ENCODE measurements at places on chromosomes 11 and 22.

- DNase-seq: no peak
These were observed 18.4 kb downstream of the STIM1 start for GRCh38 chr11:3873712-3874349.

GRCh38 chr11:73395297-73396208, 19.4 kb downstream of the RELT start:
- DNase-seq: no peak

GRCh38 chr11:1293619-1294015, 15.8 kb downstream of the TOLLIP start:
- no peak for DNase-seq

GRCh38 chr22:49524362-49524761, 303.3 kb downstream of the BRD1 start:
- DNase-seq: peak; percentile 38

DNA sequence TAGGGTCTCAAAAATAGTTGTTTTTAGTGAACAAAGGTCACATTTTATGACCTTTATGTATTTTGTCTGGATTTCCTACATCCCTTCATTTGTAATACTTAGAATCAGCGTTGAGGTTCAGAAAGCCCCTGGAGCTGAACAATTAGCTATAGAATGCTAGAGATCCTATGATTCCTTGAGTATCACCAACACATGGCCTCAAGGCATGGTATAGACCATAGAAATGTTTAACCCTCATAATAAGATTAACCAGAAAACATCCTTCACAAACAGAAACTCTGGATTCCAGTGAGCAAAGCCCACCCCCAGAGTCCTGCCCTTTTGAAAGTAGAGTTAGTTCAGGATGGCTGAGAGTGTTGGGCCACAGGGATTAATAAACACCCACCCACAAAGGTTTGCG, 77.3 kb downstream of the CYB5R2 start:
- DNase-seq: no peak

DNA sequence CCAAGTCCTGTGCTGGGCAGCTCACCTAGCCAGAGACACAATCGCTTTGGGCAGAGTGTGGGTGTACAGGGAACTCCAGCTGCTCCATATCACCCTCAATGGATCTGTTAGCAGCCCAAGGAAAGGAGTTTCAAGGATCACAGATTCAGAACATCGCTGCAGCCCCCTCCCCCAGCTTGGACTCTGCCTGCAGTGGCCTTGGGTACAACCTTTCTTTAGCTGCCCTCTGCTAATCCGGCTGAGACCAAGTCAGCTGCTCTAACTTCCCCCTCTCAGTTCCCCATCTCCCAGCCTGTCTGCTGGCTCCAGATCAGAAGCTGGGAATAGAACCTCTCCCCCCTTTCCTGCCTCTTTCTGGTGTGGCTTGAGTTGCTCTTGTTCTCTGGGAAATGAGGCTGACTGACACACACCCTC, 1.3 kb downstream of the TMEM86A start:
- no peak for DNase-seq

DNA sequence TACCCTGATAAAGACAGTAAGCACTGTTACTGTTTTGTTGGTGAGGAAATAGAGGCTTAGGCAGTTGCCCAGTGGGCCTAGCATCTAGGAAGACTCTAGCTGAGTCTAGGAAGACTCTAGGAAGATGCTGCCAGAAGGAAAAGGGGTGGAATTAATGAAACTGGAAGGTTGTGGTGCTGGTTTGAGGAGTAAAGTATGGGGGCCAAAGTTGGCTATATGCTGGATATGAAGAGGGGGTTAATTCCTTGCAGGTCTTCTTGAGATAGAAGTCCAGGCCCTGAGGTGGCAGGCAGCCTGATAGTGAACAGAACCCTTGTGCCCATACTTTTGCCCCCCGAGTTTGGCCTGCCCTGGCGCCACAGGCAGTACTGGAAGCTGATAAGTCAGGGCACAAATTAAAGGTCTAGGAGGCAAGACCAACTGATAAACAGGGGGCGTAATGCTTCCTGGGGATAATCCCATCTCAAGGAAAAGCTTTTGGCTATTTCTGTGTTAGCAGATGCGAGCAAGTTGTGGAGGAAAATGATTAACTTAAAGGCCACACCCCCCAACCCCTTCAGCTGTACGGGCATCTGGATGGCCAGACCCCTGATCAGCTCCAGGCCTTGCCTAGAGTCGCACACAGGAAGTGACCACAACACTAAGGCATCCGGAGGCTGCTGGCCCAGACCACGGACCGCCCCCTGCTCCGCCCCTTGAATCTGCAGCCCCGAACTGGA, 3.1 kb downstream of the ILK start:
- DNase-seq: no peak

- DNase-seq: no peak
These were observed 766.4 kb downstream of the FAM181B start for GRCh38 chr11:81967242-81967641.

GRCh38 chr11:71173709-71174108, 78.7 kb downstream of the SHANK2 start:
- DNase-seq: no peak

DNA sequence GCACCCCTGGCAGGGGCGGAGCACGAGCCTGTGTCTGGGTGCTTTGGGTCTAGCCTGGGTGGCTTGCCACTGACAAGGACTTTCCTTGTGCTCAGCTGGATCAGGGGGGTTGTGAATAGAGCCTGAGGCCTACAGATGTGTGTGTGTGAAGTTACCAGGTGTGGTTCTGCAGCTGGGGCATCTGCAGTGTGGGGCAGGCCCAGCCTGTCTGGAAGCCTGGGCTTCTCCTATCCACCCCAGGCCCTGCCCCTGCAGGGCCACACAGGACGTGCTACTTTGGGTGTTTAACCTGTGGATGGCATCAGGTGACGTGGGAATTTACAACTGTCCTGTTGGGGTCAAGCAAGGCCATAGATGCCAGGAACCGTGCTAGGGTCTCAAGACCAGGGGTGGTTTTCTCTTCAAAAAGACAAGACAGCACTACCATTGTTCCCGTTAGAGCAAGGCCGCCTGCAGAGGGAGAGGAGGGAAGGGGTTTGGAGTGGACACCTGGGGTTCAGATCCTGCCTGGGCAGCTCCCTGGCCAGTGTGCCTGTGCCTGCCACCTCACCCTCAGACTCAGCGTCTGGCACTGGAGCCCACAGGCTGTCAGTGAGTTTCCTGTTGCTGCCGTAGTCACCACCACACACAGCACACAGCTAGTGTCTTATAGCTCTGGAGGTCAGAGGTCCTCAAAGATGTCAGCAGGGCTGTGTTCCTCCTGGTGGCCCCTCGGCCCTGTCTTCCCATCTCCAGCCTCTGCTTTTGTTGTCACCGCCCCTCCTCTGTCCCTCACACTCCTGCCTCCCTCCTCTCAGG, 31.6 kb downstream of the CTTN start:
- DNase-seq: no peak

DNA sequence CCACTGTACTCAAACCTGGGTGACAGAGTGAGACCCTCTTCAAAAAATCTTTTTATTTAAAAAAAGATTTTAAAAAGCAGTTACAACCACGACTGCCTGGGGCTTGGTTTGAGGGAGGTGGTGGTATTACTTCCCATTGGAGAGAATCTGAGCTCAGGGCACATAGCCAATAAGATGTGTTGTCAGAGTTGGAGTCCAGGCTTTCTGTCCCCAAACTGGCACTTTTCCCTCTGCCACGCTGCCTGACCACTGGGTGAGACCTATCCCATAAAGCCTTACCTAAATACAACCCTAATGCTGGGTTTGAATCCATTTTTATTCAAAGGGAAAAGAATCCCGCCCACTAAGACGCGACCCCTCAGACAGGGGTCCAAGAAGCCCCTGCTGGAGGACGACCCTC, 11.5 kb downstream of the CHADL start:
- no peak for DNase-seq

- DNase-seq: peak; percentile 11
These were observed 547.6 kb downstream of the BUD13 start for GRCh38 chr11:116225236-116225635.

DNA sequence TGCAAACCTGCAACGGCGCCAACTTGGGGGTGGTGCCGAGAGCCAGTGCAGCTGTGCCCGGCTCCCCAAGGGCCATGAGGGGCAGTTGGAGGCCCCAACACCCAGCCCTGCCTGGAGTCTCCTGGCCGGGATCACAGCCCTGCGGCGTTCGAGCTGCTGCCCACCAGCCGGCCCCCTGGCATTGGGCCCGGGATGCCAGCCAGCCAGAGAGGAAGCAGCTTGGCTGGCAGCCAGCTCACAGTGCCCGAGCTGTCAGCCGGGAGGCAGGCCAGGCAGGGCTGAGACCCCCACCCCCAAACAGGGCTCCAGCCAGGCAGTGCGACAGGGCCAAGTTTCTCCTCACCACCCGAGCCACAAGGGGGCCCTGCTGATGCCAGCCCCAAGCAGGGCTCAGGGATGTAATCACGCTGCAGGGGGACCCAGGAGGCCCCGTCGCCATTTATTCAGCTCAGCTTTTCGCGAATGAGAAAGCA, 26.0 kb upstream of the TCF20 start:
- DNase-seq: peak; percentile 86

DNA sequence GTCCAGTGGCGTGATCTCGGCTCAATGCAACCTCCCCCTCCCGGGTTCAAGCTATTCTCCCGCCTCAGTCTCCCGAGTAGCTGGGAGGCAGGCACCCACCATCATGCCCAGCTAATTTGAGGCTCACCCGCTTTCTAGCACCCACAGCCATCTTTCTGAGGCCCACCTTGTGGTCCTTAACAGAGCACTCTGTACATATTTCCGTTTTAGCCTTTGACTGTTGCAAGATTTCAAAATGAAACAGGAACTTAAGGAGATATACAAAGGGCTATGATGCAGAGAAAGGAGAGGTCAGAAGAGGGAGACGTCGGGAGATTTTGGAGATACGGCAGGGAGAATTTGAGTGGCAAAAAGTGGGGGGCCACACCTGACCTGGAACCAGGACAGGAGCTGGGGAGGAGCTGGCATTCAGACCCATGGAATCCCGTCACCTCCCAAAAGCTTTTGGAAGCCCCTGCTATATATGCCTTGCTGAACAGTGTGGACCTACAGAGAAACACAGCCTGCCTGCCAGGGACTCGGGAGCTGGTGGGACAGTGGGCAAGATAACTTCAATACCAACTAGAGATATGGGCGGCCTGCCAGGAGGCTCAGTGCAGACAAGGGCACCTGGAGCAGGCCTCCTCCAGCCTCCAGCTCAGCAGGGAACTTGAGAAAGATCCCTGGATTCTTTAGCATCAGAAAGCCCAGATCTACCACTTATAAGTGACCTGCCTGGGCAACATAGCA, 8.0 kb upstream of the CLCF1 start:
- DNase-seq: no peak

- no peak for DNase-seq
These were observed 71.8 kb upstream of the APOA1 start for GRCh38 chr11:116909245-116909644.

Measured in NCI-H345 (cell line).